T-helper 2 cell treated with Interferon-gamma antibody and Interleukin-4, amounts not matched to agents 5 μg/mL and 100 μg/mL, for 36 hours (primary cell): ENCODE measurements at places on chromosomes 2 and 18.

GRCh38 chr2:179963626-179964025 lies 43.5 kb downstream of the CWC22 start:
- no peaks in the 10 kb centered on the region for H3K27me3 ChIP-seq
- H3K4me3 ChIP-seq: no peak overlapping the region
- no peaks in the 10 kb centered on the region for H3K4me1 ChIP-seq
- peaks cover 28% of the 10 kb centered on the region for H3K36me3 ChIP-seq

DNA sequence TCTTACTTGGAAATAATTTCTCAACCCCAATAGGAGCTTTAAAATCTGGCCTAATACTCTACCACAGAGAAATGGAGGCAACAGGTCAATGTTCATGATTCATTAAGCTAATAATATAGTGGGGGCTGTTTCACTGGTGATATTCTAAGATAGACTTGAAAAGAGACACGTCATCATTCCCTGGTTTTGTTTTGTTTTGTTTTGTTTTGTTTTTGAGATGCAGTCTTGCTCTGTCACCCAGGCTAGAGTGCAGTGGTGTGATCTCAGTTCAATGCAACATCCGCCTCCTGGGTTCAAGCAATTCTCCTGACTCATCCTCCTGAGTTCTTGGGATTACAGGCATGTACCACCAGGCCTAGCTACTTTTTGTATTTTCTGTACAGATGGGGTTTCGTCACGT lies 37.5 kb upstream of the SOS1 start:
- DNase-seq: no peak
- H3K4me1 ChIP-seq: peaks cover 2% of the 10 kb centered on the region
- H3K36me3 ChIP-seq: no peaks in the 10 kb centered on the region
- H3K27ac ChIP-seq: no peak overlapping the region
- H3K27me3 ChIP-seq: peaks cover 2% of the 10 kb centered on the region
- no peak overlapping the region for H3K4me3 ChIP-seq

DNA sequence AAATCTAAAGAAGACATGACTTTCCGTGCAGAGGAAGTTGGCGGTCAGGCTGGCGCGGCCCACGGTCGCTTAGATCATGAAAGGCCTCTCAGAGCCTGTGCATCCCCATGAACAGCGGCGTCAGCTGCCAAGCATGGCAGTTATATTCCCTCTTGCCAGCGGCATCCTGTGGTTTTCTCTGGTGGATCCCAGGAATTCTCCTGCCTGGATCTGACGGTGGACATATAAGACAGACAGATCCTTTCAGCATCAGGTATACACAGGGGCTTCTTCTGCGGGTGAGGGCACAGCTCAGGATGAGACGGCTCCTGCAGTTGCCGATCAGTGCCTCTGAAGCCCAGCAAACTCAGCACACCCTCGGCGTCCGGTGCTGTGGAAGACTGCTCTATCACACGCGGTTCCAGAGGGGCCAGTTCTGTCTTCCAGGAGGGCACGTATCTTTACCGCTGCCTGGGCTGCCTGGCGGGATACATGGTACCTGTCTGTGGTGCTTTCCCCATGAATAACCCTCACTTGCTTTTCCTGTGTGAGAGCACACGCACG lies 157.8 kb downstream of the LDLRAD4 start:
- DNase-seq: peak; percentile 46
- H3K4me3 ChIP-seq: peak overlapping the region; percentile 80
- H3K27ac ChIP-seq: peak overlapping the region; percentile 95
- H3K36me3 ChIP-seq: no peaks in the 10 kb centered on the region
- H3K4me1 ChIP-seq: peaks cover 67% of the 10 kb centered on the region

- no peak overlapping the region for H3K4me3 ChIP-seq
- no peaks in the 10 kb centered on the region for H3K36me3 ChIP-seq
- no peak for DNase-seq
- no peaks in the 10 kb centered on the region for H3K27me3 ChIP-seq
- H3K4me1 ChIP-seq: no peaks in the 10 kb centered on the region
- no peak overlapping the region for H3K27ac ChIP-seq
Measured at GRCh38 chr2:163757814-163758213, 22.0 kb upstream of the FIGN start.

- no peak for DNase-seq
- no peak overlapping the region for H3K4me3 ChIP-seq
- no peaks in the 10 kb centered on the region for H3K36me3 ChIP-seq
- no peaks in the 10 kb centered on the region for H3K4me1 ChIP-seq
Measured at GRCh38 chr2:169139993-169140767, 70.8 kb downstream of the DHRS9 start.

DNA sequence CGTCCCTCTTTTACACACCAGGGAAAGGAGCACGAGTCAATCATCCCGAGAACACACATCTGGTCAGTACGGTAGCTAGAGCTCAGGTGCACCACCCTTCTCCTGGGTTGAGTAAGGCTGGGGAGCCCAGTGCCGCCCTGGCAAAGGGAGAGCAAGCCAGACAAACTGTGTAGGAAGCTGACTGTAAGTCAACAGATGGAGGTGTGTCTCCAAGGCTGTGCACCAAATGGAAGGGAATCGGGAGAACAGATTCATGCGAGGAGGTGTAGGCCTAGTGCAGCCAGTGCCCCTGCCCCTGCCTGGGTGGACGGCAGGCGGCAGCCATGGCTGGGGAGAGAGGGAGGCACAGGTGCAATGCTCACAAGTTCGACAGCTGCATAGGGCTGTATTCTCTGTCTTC lies 65.7 kb downstream of the CELF4 start:
- no peaks in the 10 kb centered on the region for H3K36me3 ChIP-seq
- H3K4me1 ChIP-seq: no peaks in the 10 kb centered on the region
- DNase-seq: no peak
- H3K27ac ChIP-seq: no peak overlapping the region
- H3K4me3 ChIP-seq: no peak overlapping the region
- no peaks in the 10 kb centered on the region for H3K27me3 ChIP-seq

GRCh38 chr2:127778850-127779249 lies 32.1 kb downstream of the WDR33 start:
- no peak overlapping the region for H3K27ac ChIP-seq
- H3K27me3 ChIP-seq: no peaks in the 10 kb centered on the region
- H3K4me1 ChIP-seq: peaks cover 19% of the 10 kb centered on the region
- H3K36me3 ChIP-seq: peaks cover 24% of the 10 kb centered on the region
- no peak overlapping the region for H3K4me3 ChIP-seq
